Choroid plexus epithelial cell (primary cell): ENCODE measurements at places on chromosomes 4 and X.

GRCh38 chrX:153818571-153819383, 11.6 kb downstream of the PDZD4 start:
- no peak for DNase-seq

DNA sequence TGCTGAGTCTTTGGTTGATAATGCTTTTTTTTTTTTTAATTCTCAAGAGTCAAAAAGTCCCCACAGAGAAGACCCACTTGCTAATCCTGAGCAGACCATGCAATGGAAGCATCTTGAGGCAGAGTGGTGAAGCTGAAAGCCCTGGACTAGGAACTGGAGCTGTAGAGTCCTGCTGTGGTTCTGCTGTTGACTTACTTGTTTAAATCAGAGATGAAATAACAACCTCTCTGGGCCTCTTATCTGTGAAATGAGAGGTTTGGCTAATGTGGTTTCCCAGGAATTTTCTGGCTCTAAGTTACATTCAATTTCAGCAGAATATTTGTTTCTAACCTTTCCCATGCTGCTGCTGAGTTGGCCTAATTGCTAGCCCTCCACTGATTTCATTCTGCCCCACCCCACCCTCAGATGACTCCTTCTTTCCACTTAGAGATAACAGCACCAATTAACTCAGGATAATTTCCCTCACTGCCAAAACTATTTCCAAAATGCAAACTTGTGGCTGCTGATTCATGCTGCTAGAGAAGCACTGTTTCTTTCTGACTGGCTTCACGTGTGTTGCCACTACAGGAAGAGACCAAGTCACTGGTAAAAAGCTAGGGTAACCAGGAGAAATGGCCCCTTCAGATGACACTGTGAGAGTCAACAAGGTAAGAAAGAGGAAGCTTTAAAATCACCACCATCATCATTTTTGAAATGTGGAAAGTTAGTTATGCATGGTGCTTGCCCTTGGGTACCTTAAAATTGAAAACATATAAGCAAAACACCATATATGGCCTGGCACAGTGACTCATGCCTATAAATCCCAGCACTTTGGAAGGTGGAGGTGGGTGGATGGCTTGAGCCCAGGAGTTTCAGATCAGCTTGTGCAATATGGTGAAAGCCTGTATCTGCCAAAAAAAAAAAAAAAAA, 326.4 kb downstream of the DCHS2 start:
- DNase-seq, result peak; percentile 88

GRCh38 chrX:25158635-25159034, 142.9 kb upstream of the ARX start:
- no peak for DNase-seq

GRCh38 chr4:2289311-2289954, 27.5 kb upstream of the MXD4 start:
- DNase-seq, result no peak

- no peak for DNase-seq
Observed at GRCh38 chr4:16677001-16677944, 221.2 kb downstream of the LDB2 start.

DNA sequence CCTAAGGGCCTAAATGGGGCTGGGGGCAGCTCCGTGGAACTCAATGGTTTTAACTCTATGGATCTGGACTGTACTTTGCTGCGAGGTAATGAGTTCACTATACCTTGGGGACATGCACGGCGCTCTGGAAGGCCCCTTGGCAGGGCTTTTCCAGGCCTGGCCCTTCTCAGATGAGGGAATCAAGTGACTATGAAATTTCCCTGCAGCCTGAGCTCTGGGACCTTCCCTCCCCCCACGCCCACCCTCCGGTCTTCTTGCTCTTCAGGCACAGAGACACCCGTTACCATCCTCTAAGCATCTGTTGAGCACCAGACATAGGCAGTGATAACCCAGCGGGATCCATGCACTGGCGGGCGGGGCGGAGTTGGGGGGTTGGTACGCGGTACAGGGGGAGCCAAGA, 109.2 kb downstream of the PSAPL1 start:
- no peak for DNase-seq

- DNase-seq, result no peak
Observed at GRCh38 chr4:67660418-67660817, 40.5 kb downstream of the UBA6 start.

DNA sequence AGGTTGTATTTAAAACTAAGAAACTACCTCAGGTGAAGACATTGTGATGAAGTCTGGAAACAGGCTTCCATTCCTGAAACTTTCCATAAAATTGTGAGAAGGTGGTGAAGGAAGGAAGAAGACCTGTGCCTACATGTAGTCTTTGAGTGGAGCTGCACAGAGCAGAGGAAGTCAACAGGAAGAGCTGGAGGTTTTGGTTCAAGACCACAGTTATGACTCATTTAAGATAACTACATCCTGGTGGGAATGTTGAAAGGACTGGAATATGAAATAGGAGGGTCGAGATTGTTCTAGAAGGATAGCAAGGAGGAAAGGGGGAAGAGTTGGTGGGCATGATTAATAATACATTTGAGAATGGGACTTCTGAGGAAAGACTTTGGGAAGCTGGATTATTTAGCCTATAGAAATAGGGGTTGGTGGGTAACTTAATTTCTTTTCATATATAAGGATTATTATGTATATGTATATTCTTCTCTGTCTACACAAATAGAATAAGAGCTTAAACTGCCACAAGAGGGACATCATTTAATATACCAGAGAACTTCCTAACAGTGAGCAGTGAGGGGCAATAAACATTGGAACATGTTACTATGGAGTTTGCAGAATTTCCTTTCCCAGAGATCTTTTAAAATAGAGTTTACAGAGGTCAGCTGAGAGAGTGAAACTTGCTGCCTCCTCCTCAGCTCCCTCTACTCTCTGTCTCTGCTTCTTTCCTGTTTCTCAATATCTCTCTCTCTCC, 23.5 kb downstream of the AWAT2 start:
- no peak for DNase-seq
